RWPE2 (cell line): ENCODE measurements at places on chromosomes 7 and 10.

- DNase-seq, result no peak
Measured at GRCh38 chr10:77348751-77349150, 288.9 kb downstream of the KCNMA1 start.

DNA sequence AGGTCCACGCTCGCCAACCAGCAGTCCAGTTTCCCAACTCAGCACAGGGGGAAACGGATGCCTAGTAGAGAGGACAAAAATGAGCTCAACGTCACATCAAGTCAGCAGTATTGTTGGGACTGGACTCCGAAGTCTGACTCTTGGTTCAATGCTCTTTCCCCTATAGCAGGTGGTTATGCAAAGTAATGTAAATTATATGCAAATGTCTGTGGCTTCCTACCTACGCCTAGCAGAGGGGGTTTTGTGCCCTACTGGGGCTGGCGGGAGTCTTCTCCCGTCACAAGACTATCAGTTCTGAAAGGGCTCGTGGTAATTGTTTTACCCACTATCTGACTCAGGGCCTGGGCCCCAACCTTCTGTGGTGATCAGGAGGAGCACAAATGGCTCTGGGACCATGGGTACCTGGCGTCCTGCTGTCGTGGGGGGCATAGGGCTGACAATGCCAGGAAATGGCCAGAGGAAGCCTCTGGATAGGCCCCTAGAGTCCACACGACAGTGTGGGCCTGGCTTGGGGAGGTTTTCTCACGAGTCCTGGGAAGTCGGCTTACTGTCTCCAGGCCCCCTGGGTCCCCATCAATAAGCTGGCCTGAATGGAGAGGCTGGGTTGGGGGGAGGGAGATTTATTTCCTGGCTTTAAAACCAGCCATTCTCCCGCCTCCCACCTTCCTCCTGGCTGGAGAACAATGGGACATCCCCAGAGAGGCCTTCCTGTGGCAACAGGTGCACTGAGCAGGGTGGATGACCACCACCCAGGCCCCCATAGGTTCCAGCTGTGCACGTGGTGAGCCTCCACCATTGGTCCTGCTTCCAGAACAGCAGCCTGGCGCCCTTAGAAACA is 41.8 kb downstream of the UNC5B start:
- no peak for DNase-seq

GRCh38 chr10:3592424-3592823 is 192.6 kb downstream of the KLF6 start:
- no peak for DNase-seq

DNA sequence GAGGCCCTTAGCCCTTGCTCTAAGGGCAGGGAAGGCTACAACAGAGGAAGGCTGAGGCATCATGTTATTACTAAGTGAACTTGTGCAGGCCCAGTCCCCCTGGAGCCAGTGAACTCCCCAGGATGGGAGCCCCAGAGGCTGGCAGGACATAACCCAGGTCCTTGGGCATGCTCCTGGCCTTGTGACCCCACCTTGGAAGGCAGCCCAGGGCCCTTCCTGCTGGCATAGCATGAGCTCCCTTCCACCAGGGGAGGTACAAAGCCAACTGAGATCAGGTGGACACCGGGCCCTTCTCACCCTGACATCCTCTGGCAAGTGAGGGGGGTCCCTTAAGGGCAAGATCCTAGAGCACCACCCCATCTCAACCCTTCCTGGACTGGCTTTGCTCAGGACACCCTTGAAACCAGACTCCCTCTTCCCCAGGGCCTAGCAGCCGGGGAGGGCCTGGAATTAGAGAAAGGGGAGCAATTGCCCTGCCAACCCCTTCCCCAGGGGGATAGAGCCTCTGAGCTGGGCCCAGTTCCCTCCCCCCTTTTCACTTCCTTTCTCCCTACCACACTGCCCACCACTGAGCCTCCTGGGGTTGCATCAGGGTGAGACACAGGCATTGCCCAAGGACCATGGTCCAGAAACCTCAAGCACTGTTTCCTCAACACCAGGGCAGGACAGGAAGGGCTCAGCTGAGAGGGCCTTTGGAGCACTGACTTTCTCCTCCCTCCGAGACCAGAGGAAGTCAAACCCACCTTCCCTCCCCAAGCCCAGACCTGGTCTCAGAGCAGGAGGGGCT is 1.8 kb upstream of the VSIR start:
- DNase-seq, result no peak

- no peak for DNase-seq
Measured at GRCh38 chr10:54772468-54773122, 28.4 kb downstream of the PCDH15 start.

DNA sequence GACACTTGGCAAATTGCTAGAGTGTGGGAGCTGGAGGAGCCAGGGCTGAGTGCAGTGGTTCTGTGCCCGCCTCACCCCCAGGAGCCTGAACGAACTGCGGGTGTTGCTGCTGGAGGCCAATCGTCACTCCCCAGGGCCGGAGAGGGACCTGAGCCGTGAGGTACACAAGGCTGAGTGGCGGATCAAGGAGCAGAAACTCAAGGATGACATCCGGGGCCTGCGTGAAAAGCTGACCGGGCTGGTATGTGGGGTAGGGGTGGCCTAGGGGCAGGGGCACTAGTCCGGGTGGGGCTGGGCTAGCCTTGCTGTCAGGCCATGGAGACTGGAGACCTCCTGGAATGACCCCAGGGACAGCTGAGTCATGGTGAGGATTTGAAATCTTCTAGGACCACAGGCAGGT is 56.7 kb upstream of the GTF2IRD1 start:
- DNase-seq, result no peak

GRCh38 chr7:29892231-29892630 is 85.9 kb downstream of the WIPF3 start:
- DNase-seq, result no peak

- no peak for DNase-seq
Measured at GRCh38 chr7:135939261-135939812, 37.8 kb downstream of the MTPN start.

- no peak for DNase-seq
Measured at GRCh38 chr10:110212119-110213006, 5.0 kb downstream of the MXI1 start.

GRCh38 chr7:155962968-155963300 is 150.7 kb upstream of the SHH start:
- no peak for DNase-seq

DNA sequence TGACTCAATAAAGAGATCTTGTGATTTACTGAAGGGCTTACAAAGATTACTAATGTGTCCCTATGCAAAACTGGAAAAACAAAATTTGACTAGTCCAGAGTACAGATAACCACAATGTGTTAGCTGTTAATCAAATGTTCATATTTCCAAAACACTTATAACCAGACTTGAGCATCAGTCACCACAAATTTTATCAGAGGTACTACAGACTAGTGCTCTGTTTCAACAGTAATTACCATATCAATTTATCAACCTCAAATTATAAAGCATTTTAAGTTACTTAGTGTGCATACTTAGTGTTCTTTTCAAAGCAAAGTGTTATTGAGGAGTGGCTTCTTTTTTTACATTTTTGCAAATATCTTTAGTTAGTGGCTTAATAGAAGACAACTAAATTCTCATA is 765.9 kb downstream of the GRM8 start:
- DNase-seq, result no peak

- no peak for DNase-seq
Measured at GRCh38 chr10:119333146-119333792, 125.9 kb downstream of the GRK5 start.

DNA sequence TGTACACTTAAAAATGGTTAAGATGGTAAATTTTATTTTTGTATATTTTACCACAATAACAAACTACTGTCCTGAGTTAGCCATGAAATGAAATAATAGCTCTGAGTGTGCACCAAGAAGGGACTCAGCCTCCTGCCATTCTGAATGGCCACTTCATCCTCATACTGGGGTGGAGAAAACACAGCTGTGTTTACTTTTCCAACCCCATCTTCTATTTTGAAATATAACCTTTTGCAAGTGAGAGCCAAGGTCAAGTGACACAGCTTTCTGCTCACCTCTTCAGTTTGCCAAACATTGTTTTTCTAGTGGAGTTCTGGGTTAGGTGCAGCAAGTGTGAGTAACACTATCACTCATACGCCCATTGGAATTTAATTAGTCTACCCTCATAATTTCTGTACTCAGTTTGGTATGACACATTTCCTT is 107.4 kb upstream of the GLCCI1 start:
- no peak for DNase-seq

DNA sequence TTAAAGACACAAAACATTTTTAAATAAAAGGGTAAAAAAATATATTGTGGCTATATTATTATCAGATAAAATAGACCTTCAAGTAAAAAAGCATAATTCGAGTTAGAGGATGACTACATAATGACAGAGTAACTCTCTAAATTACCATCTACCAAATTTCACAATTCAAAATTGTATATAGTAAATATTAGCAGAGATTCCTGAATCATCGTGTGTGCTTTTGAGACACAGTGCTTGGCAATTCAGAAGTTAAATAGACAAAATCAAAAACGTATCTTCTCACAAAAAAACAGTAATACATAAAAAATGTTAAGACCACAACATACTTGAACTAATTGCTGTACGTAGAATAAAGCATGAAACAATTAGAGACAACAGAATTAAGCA is 110.4 kb downstream of the AHR start:
- DNase-seq, result no peak

DNA sequence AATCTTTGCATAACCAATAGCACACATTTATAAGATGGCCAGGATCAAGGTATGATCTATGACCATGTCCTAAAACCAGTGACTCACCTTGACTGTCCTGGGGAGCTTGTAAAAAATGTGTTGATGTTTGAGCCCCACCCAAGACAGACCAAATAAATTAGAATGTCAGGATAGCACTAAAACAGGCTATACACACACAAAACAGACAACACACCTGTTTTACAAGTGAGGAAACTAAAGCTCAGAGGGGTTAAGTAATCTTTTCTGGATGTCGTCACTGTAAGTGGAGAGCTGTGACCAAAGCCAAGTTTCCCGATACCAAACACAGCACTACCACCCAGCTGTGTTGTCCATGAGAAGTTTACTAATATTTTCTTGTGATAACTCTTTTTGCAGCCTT is 84.5 kb downstream of the AVL9 start:
- DNase-seq, result no peak

DNA sequence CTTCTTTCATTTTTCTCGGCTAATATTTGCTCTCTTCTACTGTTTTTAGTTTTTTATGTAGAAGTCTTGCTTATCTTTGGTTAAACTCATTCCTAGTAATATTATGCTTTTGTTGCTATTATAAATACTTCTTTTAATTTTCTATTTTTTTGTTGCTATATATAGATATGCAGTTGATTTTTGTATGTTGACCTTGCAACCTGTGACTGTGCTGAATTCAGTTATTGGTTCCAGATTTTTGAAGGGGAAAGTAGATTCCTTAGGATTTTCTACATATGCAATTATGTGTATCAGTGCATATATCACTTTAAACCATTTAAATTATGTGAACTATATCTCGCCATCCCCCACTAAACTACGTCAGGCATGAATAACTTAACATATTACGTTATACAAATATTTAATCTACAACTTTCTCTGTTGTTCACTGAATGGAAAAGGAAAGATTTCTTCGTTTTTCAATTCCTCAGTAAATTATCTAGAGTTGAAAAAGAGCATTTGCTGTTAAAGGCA is 71.5 kb downstream of the IDE start:
- no peak for DNase-seq

GRCh38 chr10:62689712-62690111 is 114.8 kb upstream of the ADO start:
- DNase-seq, result no peak

DNA sequence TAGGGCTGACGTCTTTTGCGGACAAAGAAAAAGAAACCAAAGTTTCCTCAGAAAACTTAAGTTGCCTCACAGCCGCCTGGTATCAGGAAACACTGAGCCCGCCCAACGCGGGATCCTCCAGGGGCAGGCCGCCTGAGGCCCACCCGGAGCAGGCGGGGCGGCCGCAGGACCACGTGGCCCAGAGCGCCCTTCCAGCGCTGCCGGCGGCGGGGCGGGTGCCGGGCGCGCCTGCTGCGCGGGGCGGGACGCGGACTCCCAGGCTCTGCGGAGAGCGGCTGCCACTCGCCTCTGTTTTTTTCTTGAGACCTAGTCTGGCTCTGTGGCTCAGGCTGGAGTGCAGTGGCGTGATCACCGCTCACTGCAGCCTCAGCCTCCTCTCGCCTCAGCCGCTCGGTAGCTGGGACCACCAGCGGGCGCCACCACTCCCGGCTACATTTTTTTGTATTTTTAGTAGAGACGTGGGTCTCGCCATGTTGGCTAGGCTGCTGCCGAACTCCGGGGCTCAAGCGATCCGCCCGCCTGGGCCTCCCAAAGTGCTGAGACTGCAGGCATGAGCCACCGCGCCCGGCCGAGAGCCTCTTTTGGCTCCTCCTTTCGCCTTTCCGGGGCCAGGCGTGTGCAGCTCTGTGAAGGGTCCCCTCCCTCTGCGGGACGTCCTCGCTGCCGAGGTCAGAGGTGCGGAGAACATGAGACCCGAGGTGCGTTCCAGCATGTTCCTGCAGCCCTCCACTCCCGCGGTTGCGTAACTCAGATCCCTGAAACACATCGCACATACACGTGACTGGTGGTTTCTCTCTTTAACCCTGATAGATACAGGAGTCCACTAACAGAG is 11.6 kb upstream of the HNRNPF start:
- peak; percentile 66 for DNase-seq

DNA sequence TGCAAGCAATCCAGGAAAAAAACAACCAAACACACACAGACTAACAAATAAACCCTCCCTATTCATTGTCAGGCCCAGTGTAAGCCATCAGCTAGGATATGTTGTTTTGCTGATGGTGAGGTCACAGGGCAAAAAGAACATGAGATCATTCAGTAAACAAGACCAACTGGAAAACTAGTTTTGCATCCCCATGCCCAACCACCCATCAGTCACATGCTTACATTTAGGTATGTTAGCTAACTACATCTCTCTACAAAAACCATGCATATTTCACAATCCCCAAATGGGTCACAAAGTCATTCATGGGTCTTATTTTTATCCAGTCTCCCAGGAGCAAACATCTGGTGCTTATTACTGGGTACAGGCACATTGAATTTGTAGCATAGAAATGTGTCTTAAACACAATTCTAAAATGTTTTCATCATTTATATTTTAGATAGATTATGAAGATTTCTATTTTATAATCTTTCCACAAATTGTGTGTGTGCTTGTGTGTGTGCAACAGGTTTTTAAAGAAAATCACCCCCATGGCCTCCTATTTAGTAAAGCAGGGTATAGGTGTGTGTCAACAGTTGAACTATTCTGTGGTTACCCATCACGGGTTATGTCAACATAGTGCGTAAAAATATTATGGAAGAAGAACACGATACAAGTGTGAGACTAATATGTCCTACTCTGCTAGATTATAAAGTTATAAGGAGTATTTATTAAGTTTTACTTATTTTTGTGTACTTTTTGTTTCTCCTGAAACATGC is 103.8 kb upstream of the AKR1E2 start:
- DNase-seq, result no peak

DNA sequence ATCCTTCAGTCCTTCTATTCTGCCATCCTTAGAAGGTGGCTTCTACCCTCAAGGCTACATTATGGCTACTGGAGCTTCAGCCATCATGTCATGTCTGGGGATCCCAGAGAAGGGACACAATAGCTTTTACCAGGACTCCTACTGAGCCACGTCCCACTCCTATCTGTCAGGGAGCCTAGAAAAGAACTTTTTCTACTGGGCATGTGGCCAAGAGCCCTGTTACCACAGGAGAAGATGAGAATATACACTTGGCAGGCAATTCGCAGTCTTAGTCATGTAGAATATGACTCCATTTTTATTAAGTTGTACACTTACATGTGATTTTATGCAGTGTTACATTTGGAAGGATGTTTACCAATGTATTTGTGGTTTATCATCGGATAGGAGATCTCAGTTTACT is 64.6 kb upstream of the KCNMA1 start:
- no peak for DNase-seq

GRCh38 chr10:49270565-49270964 is 28.4 kb upstream of the C10orf71 start:
- no peak for DNase-seq

- no peak for DNase-seq
Measured at GRCh38 chr7:50449501-50449880, 659 bp downstream of the FIGNL1 start.
